AG04450 (cell line): ENCODE measurements at places on chromosomes 2 and 18.
A peak's percentile ranks its signal among the peaks of the same experiment; 100 is the strongest.

DNA sequence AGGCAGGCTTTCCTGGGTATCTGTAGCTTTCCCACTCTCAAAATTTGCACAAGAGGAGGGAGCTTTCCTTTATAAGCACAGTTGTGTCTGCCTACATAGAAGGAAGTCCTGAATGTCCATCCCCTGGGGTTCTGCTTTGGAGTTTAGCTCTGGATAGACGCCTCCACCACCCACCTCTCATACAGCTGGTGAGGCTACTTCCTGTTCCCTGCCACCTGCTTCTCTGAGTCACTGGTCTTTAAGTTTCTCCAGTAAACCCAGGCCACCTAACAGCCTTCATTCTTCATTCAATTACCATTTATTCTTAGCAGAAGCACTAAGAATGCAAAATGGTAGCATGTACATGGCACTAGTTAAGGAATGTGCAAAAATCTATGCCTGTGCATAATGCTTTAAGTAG lies 407.8 kb downstream of the CDH2 start:
- no peak for DNase-seq

GRCh38 chr2:233367586-233367985 lies 13.3 kb downstream of the DGKD start:
- DNase-seq: no peak

- DNase-seq: no peak
Observed at GRCh38 chr18:74514860-74515495, 18.8 kb downstream of the CNDP2 start.

DNA sequence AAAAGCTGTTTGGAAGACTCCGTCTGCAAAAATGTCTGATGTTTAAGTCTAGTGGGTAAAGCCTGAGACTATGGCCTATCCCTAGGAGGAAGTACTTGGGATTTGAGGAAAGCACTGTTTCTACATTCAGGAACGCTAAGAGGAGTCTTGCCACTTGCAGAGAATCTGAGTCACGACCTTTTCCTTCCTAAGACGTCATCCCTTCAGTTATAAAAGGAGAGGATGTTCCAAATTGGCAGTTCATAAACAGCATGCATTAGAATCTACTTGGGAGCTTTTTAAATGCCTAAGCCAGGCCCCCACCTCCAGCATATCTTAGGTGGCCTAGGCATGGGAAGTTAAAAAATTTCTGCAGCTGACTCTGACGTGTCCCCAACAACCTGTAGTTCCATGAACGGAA lies 125.9 kb downstream of the TTC32 start:
- no peak for DNase-seq

DNA sequence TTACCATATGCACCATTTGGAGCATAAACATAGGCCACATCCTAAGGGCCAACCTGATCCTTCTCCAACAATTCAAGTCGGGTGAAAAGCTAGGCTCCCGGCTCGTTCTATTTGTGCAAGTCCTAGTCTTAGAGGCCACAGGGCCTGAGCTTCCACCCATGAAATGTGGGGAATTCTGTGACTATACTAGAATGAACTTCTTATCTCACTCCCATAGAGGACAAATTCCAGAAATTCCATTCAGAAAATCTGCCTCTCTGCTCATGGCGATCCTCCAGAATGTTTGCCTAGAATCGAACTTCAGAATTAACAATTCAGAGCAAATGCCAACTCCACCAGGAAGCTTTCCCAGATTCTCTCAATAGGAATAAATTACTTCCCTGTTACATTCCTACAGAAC lies 187.9 kb downstream of the BCL11A start:
- no peak for DNase-seq

GRCh38 chr2:39469807-39470206 lies 32.7 kb upstream of the MAP4K3 start:
- DNase-seq: peak; percentile 38

DNA sequence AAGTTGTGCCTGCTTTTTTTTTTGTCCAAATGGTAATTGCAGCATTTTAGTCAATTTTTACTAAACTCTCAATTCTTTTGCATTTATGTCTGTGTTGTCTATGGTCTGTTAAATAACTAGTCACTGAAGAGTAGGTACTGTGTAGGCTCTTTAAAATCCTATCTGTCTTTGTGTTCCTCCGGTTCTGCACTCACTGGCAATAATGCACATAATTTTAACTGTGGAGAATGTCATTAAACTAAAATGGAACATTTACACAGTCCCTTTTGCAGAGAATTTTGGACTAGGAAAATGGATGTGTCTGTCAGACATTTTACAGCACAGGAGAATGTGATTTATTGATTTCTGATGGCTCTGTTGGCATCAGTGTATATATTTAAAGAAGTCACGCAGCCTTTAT lies 116.6 kb downstream of the ASXL3 start:
- no peak for DNase-seq

GRCh38 chr2:16755442-16755841 lies 89.8 kb upstream of the CYRIA start:
- no peak for DNase-seq

DNA sequence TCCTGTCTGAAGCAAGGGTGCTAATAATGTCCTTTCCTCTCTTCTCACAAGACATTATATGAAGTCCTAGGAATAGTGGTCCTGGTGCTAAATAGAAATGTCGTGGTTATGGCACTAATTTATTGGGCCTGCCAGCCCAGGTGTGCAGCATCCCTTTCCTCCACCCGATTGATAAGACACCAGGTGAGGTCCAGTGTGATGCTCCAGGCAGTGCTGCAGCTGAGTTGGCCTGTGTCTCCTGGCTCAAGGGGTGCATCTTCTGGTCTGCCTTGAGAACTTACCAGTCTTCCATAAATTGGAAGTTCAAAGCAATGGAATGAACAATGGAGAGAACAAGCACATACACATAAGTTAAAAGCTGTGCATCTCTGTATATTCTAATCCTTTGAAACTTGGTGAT lies 26.9 kb downstream of the CRIM1 start:
- no peak for DNase-seq

- DNase-seq: no peak
Observed at GRCh38 chr18:36389027-36389426, 91.5 kb downstream of the FHOD3 start.

- no peak for DNase-seq
Observed at GRCh38 chr2:200174433-200175216, 131.9 kb upstream of the SPATS2L start.

DNA sequence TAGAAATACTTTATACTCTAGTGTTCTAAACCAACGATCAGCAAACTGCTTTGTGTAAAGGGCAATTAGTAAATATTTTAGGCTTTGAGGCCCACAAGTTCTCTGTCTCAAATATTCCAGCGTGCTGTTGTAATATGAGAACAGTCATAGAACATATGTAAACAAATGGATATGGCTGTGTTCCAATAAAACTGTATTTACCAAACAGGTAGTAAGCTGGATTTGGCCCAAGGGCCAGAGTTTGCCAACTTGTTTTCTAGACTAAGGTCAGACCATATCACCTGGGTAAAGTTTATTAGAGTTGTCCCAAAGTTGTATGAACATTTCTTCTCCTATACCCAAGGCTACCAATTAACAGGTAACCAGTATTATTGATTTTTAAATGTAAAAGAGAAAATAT lies 303.2 kb upstream of the MC4R start:
- DNase-seq: no peak

GRCh38 chr2:82317012-82317411 lies 2012.5 kb upstream of the LRRTM1 start:
- DNase-seq: no peak

DNA sequence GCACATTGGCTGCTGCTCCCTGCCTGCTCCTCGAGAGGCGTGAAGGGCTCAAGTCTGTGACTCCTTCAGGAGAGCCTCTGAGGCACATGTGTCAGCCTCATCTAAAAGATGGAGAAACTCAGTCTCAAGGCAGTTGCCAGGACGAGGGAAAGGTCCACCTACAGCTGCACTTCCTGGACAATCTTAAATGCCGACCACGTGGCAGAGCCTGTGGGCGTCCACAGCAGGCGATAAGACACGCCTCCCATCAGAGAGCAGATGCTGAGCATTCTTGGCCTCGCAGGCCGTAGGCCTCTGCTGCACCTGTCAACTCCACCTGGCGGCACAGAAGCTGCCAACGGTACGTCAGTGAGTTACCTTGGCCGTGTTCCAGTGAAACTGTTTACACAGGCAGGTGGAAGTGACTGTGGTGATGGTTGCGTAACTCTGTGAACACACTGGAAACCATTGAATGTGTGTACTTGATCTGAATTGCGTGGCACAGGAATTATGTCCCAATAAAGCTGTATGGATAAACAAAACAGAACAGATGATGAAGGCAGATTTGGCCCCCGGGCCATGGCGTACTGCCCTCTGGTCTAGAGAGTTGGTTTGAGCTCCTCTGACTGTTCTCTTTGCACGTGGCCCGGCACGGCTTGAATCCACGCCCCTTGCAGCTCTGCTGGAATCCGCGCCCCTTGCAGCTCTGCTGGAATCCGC lies 114.5 kb downstream of the RNF144A start:
- no peak for DNase-seq

GRCh38 chr2:236688563-236689392 lies 119.2 kb downstream of the ACKR3 start:
- no peak for DNase-seq

DNA sequence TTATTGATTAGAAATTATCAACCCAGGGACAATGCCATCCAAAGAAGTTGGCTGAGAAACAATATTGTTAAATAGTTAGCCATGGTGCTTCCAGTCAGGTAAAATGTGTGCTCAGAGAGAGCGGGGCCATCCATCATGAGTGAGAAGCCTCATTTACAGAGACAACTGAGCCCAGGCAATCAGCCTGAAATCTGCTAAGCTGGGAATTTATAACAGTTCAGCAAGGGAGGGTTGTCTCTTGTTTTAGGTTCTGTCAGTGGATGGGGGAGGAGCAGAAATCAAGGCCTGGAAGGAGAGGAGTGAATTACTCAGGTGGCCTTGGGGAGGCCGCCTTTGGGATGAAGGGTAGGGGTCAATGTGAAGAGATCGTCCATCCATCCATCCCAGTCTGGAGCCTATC lies 102.5 kb upstream of the ST8SIA3 start:
- DNase-seq: no peak

- no peak for DNase-seq
Observed at GRCh38 chr2:72925328-72925943, 8.1 kb downstream of the EMX1 start.

DNA sequence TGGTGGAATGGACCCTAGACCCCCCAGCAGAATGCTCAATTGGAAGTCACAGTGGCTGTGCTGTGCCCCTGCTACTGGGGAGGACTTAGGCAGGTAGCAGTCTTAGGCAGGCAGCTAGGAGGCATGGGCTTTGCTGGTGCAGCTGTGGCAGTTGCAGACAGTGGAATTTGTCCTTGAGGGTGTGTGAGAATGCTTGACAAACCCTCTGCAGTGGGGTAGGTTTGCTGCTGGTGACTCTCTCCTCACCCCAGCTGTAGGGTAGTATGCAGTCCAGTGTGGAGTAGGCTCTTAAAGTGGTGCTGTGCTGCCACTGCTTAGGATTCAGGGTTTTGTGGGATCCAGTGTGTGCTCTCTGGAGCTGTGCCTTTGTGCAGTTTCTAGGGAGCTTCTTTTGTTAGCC lies 61.3 kb downstream of the NUP35 start:
- no peak for DNase-seq

GRCh38 chr2:222819722-222820333 lies 41.0 kb upstream of the ACSL3 start:
- DNase-seq: no peak

DNA sequence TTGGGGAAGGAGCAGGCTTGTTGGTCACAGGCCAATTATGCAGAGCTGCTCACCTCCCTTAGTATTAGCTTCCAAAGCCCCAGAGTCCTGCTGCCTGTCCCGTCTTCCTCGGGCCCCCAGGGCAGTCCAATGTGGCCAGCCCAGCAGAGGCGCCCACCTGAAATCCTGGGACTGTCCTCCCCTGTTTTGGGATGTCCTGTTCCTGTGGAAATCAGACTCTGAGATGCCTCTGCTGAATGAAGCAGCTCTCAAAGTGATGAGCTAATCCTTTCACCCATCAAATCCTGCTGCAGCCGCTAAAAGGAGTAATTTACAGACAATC lies 105.3 kb downstream of the CABLES1 start:
- DNase-seq: no peak

DNA sequence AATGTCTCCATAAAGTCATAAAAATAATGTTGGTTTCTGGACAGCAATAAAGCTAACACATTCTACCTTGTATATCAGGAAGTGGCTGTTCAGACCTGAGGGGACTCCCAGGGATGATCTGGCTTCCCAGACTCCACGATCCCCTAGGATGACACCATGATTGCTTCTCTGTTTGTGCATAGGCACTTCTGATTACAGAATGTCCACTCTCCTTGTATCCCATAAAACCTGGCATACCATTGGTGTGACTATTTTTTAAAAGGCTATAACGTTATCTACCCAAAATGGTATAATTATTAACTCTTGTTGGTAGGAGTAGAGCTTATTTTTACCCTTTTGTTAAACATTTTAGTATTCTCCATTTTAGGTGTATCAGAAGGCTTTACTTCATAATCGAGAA lies 57.1 kb downstream of the PTH2R start:
- no peak for DNase-seq
